Nephron progenitor cell (in vitro differentiated cells): ENCODE measurements at places on chromosomes 7 and 10.

DNA sequence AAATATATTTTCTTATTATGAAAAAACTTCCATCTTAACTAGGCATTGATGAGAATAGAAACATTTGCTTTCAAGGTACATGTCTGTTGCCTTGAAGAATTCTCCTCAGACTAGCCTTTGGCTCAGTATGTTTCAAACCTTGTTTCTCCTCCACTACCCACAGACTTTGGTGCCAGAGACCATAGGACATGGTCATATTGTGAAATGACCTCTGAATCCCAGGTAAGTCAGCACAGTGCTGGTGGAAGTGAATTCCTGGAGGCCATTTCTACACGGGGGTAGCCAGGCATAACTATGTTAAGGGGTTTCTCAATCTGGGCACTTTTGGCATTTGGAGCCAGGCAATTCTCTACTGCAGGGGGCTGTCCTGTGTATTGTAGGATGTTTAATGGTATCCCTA lies 112.3 kb upstream of the FAM133B start:
- no peak for DNase-seq

GRCh38 chr7:17985473-17986239 lies 42.0 kb downstream of the PRPS1L1 start:
- DNase-seq = no peak

GRCh38 chr7:14424675-14425074 lies 435.2 kb upstream of the ETV1 start:
- no peak for DNase-seq

- DNase-seq = no peak
These were observed 8.8 kb upstream of the DUSP5 start for GRCh38 chr10:110488940-110489339.

DNA sequence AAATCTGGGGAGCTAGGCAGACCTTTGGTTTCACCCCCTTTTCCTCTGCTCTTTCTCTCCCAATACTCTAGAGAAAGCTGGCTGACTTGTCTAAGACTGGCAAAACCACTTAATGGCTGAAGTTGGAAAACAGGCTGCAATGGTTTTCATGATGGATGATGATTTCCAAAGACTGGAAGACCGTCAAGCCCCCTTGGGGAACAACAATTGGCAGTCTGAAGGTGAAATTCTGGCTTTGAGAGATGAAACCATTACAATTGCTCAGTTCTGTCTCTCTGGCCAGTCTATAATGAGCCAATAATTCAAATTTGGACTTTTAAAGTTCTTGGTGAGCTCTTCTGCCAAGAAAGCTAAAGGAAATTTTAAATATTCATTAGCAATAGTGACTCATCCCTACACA lies 680.5 kb downstream of the PARD3 start:
- DNase-seq = no peak

- DNase-seq = no peak
These were observed 126.5 kb upstream of the HABP2 start for GRCh38 chr10:113426181-113426877.

DNA sequence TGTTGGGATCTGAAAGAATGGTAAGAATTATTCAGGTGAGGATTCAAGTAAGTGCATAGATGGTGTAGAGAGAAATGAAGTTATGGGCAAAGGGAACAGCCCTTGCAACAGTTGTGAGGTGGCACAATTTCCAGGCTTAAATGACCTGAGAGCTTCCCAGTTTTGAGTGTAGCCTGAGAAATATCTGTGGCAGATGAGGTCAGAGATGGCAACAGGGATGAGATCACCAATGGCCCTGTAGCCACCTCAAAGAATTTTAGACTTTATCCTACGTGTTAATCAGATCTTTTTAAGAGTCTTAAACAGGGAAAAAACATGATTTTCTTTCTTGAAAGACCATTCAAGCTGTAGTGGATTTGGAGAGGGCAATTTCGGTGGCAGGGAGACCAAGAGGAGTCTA lies 1.9 kb upstream of the NRF1 start:
- DNase-seq = no peak

DNA sequence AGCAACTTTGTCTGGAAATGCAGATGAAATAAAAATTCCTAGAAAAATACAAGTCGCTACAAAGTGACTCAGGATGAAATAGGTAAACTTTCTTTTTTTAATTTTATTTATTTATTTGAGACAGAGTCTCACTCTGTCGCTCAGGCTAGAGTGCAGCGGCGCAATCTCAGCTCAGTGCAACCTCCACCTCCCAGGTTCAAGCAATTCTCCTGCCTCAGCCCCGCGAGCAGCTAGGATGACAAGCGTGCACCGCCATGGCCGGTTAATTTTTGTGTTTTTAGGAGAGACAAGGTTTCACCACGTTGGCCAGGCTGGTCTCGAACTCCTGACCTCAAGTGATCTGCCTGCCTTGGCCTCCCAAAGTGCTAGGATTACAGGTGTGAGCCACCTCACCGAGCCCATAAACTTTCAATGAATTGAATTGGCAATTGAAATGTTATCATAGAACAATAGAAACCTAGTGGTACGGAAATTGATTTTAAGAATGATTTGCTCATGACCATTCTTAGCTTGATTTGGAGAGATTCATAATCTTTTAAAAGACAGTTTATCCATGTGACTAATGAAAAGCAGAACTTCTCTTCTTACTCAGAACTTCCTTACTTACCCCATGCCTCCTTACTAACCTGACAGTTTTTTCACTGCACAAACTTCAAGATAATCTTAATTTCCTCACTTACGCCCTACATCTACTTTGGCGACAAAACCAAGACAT lies 161.7 kb downstream of the FAM107B start:
- no peak for DNase-seq

DNA sequence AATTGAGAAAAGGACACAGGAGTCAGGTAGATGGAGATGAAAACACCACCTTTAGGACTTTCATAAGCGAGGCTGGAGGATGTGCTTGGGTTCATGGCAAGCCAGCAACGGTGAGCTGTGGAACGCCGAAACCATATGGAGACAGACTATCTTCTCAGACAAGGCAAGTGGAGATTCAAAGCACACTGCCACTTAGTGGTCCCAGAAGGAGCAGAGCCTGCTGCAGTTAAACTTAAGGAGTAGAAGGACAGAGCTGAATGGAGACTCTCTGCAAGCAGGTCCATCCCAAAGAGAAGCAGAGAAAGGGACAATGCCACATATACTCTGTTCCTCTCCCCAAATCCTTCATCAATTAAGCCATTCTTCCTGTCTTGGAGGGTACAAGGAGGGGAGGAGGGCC lies 236.3 kb upstream of the HABP2 start:
- no peak for DNase-seq

- DNase-seq = peak; percentile 91
These were observed 149.6 kb downstream of the C10orf105 start for GRCh38 chr10:71569775-71570588.

GRCh38 chr10:6204341-6205191 lies 1.8 kb downstream of the PFKFB3 start:
- DNase-seq = no peak

- DNase-seq = no peak
These were observed 214.2 kb downstream of the RPS24 start for GRCh38 chr10:78247821-78248220.

GRCh38 chr7:31860925-31861324 lies 173.9 kb downstream of the PPP1R17 start:
- no peak for DNase-seq

- DNase-seq = no peak
These were observed 11.3 kb downstream of the MTG1 start for GRCh38 chr10:133405272-133405671.

GRCh38 chr7:156160811-156161210 lies 348.5 kb upstream of the SHH start:
- peak; percentile 72 for DNase-seq

DNA sequence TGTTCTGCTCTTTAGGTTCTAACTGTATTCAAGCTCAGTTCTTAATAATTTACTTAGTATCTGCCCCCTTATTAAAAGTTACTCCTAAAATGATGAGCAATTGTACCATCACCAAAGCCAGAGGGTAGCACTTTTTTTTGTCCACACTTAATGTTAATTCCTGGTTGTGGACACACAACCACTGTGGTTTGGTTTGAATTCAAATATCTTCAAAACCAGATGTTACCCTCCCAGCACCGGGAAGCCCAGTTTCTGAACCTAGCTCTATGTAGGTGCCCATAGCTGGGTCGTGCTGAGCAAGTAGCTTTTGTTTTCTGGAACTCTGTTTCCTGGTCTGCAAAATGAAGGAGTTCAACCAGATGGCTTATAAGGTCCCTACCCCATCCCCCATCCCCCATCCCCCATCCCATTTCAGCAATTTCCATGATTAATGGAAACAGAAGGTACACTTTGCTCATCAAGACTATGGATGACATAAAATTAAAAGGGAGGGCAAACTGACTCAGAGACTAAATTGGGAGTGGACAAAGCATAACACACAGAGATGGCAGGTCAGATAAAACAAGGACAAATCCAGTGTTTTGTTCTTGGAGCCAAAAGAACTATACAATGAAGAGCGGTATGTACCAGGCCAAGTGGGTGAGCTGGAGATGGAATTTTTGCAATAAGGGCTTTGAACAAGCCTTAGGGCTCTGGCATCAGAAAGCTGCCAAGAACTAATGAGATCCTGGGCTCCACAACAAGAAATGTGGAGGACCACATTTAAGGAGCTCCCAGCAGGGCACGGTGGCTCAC lies 56.7 kb downstream of the DLG5 start:
- DNase-seq = no peak

DNA sequence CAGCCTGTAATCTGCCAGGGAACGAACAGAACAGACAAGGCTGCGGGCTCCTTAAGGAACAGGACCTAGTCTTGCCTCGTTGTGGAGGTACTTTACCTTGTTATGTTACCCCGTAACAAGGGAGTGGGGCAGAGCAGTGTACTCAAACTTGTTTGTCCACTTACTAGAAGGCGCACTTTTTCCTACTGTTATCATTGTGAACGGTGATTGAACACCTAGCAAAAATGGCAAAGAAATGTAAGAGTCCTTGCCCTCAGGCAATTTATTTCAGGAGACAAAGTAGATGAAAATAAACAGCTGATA lies 620 bp upstream of the IMPDH1 start:
- DNase-seq = no peak

DNA sequence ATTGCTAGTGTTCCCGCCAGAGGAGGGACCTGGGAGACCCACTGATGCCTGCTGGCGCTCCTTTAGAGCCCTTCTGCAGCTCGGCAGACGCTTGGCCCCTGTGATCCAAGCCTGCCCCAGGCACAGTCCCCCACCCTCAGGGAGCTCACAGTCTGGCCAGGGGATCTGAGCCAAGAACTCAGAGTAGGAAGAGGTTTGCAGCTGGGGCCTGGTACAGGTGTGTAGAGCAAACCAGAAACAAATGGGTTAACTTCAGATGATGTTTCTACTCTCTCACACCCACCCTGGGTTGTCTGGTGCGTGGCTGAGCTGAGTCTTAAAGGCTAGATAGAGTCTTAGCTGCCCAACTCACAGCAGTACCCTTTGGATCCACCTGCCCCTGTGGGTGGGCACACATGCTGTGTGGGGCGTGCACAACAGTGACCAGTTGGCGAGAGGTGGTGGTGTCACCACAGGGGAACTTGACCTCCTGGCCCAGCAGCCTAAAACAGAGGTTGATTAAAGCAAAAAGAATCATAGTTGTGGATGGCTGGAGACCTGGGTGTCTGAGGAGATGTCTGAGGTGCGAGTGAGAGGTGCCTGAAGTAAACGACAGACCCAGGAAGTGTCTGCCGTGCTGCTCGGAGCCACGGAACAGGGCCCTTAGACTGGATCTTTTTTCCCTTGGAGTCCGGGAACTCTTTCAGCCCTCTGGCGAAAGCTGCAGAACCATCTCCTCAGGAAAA lies 31.2 kb upstream of the SRGN start:
- no peak for DNase-seq

DNA sequence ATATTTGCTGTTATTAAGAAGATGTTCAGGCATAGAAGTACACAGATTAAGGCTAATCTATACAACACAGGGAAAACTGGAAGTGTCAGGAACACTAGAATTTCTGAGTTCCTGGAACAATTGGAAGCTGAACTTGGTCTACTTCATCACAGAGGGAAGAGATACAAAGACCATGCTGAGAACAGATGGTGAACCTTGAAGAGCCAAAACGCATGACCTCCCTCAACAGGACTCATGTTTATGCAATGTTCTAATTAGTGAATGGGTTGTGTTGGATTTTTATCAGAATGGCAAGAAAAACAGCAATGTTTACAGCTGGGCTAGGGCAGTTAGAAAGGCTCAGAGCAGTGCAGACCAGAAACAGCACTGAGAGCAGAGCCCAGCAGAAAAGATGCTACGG lies 94.9 kb downstream of the SFMBT2 start:
- DNase-seq = no peak

- no peak for DNase-seq
These were observed 18.2 kb downstream of the ADCY1 start for GRCh38 chr7:45592230-45592991.

DNA sequence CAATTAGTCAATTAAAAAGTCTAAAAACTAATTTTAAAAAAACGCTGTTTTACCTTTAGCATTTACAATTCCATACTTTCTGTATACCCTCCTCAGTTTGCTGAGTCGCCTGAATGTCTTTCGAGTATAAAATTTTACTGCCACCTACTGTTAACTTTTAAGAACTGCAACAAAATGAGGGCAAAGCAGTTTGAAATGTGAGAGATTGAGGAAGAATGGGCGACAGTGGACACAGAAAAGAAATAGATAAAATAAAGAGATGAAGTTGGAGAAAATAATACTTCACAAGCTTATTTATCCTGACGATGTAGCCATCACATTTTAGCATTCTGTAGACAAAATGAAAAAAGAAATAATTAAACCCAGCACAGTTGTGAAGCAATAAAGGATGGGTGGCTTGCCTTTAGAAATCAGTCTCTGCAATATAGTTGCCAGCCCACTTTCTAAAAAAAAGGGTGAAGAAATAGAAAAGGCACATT lies 110.8 kb upstream of the PTN start:
- peak; percentile 10 for DNase-seq

- DNase-seq = peak; percentile 15
These were observed 7.7 kb downstream of the CLCN1 start for GRCh38 chr7:143323653-143324052.

DNA sequence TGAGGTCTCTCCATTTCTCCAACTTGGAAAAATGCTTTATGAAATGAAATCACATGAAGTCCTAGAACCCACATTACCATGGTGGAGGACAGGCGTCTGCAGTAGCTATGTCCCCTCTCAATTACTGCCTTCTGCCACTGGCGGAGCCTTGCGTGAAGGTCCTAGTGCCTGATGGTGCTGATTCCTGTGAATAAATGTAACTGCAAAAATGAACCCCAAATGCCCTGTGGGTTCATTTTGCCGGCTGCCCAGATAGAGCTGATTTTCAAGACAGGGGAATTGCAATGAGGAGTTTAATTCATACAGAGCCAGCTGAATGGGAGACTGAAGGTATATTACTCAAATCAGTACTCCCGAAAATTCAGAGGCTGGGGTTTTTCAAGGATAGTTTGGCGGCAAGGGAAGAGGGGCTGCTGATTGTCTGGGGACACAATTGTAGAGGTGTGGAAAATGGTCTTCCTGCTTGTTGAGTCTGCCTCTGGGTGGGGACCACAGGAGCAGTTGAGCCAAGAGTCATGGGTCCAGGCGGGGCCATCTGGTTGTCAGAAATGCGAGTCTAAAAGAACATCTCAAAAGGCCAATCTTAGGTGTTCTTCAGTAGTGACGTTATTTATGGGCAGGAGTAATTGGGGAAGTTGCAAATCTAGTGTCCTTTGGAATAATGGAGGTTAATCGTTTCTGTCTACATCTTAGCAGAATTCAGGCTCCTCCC lies 13.5 kb downstream of the PRF1 start:
- no peak for DNase-seq
